ENCODE measurements at places on chromosomes 5 and 9. TPM values are rescaled to one million over a fixed set of nuclear protein-coding genes. Genes with fewer than 3 reads are reported as not detected.

DNA sequence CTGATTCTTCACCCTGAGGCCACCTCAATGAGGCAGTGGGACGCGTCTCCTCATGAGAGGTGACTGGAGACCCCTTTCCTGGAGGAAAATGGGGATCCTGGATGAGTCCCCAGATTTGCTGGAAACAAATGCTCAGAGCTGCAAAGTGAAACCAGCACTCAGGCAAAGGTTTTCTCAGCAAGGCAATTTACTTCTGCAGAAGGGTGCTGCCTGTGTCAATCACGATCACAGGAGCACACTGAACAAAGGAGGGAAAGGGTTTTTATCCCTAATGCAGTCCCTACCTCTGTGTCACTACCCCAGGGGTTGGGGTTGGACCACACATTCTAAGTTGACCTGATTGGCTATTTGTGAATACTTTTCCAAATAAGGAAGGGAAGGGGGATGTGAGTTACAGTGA, 69.9 kb upstream of the CDK20 start:
- no peak for DNase-seq

The SPATA31A1 gene
- total RNA-seq, result not detected

DNA sequence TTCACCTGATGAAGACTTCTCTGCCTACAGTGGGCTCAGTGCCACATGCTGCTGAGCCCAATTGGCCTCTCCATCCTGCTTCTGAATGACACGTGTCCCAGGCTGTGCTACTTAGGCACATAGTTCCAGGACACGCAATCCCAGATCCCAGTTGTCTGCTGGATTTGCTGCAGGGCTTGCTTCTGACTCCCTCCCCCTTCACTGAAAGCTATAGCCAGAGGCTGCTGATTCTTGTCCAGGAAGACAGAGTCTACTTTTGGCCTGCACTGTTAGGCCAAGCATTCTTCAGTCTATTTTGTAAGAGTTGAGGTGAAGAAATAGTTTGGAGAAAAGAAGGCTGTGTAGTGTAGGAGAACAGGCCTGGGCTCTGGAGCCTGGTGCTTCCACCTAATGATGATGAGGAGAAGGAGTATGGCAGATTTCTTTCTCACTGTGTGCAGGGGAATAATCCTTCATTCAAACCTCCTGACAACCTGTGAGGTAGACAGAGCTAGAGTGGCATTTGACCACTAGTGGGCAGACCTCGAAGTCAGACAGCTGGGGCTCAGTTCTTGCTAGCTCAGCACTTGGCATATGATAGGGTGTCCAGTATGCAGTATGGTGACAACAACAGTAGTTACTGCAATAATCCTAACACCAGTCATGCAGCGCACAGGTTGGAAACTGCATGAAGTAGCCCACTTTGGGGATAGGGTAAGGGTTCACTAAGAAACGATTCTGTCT, 19.5 kb upstream of the ASPN start:
- DNase-seq, result no peak

The WNK2 gene
- 1.2 TPM for total RNA-seq

DNA sequence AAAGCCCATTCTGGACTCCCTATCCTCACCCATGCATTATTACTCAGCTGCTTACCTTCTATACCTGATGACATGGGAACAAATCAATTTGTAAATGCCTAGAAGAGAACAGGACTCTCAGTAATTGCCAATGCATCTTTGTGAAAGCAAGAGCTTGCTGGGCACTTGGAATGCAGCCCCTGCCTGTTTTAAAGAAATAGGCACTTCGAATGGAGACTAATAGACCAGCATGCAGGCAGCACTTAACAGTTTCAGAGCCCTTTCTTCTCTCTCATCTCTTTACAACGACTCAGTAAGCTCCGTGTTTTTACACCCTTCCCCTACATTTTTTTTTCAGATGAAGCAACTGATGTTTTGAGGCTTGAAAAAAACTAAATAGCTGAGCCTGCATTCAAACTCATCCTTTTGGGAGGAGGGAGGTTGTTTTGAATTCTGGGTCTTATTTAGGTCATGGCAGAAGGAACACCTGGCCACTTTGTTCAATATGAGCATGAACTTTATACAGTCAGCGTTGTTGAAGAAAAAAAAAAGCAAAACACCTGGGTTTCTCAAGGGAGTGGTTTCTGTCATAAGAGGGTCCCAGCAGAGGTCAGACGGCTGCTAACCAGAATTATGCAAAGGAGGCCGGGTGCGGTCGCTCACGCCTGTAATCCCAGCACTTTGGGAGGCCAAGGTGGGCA, 34.6 kb upstream of the WHRN start:
- DNase-seq, result no peak

DNA sequence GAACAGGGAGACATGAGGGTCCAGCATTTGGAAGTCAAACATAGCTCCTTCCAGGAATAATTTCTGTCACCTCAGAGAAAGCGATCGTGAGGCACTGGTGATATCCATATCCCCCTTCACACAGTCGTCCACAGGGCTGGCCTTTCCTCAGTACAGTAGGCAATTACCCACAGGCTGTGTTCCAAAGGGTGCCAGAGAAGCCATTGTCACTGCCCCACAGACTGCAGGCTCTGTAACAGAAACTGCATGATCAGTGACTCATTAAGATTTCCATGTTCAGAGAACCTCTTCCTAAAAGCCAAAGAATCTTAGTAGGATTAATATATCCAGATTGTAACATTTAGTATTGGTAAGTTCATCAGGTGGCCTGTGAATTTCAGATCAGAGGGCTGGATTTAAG, 127.6 kb downstream of the RPS23 start:
- no peak for DNase-seq

DNA sequence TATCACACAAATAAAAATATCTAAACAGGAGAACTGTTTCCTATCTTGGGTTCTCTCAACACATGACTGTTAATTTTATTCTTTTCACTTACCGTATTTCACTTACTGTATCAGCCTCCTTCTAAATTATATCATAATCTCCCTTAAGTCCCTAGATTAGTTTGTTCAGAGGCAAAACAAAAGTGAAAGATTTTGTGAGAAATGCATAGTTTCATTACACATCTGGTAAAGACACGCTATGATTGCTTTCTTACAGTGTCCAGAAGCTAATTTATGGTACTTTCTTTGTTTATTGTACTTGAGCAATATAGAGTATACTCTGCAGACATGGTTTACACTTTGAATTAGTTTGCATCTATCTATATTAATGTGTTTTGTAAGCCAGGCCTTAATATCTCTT, 159.7 kb upstream of the TLX3 start:
- no peak for DNase-seq

GRCh38 chr5:108753877-108754276, 6.2 kb downstream of the FER start:
- DNase-seq, result no peak

The PSAT1 gene
- total RNA-seq, result 67.6 TPM

DNA sequence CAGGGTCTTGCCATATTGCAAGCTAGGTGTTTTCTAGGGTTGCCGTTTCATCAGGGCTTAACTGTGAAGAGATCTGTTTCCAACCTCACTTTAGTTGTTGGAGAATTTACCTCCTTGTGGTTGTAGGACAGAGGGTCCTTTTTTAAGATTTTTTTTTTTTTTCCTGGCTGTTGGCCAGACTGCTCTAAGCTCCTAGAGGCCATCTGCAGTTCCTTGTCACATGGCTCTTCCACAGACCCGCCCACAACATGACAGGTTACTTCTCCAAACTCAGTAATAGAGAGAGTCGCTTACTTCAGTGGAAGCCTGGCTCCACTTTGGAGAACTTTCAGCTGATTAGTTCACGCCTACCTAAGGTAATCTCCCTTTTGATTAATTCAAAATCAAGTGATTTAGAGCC, 543.7 kb downstream of the DMRTA1 start:
- no peak for DNase-seq

DNA sequence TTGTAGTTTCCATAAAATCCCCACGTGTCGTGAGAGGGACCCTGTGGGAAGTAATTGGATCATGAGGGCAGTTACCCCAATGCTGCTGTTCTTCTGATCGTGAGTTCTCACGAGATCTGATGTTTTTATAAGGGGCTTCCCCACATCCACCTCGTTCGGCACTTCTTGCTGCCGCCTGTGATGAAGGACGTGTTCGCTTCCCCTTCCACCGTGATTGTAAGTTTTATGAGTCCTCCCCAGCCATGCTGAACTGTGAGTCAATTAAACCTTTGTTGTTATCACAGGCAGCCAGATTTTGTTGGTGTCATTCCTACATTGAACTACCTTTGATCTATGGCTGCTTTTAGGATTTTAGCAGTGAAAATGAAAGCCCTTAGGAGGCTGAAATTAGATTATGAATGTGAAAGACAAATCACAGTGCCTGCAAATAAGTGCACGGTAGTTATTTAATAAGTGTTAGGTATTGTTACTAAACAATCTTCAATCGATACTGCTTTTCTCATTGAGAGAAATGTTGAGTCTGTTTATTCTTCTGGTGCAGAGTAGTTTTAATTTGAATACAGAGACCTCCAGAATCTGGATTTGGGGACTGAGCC, 68.0 kb upstream of the C6 start:
- DNase-seq, result no peak

DNA sequence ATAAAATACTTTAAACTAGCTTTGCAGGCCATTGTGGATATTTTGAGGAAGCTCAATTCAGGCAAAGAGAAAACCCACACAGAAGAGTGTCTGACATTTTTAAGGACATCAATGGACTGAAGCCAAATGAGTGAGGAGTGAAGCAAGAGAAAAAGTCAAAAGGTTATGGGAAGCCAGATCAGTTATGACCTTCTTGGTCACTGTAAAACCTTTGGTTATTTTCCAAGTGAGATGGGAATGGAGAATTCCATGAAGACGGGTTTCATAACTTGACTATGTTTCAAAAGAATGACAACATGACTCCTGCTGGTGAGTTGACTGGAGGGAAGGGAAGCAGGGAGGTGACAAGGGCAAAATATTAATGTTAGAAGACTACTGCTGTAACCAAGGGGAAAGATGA, 585.2 kb downstream of the EFNA5 start:
- DNase-seq, result no peak

DNA sequence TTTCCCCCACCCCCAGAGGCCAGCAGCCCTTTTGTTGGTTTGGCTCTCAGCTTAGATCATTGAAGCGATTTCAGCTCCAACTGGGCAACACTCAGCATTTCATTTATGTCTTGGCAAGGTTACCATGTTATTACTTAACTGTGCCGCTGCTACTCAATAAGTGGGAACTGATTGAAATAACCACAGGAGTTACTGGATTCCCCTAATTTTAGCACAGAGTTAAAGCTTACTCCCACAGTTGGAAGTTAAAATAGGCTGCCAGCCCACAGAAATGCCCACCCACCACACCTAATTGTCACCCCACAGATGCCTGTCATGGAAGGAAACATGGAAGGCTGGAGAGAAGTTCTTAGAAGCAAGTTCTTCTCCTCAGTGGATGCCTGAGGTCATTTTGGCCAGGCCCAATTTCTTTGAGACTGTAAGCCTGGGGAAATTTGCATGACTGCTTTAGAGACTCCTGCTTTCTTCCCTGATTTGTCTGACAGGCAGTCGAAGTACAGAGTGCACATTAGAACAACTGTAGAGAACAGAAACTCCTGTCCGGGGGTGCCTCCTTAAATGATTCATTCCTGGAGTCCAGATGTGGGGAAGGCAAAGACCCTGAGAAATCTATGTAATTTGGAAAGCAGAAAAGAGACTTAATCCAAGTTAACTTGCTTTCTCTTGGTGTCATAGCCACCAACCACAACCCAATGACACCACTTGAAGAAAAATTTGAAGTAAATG, 370.0 kb downstream of the ZSWIM6 start:
- no peak for DNase-seq

DNA sequence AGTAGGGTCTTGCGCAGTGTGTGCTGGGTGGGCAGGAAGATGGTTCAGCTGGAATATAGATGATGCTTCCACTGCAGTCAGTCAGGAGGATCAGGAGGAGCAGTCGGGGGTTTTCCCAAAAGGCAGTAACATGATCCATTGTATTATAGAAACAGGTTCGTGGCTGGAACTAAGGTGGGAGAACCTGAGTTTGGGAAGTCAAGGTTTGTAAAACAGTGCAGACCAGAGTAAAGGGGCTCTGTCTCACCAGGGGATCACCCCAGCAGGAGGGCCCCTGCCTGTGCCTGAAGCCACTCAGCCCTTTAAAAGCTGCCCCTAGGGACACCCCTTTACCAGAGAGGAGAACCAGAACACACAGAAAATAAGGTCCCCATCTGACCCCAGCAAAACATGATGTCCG, 213.4 kb downstream of the AUH start:
- peak; percentile 8 for DNase-seq

DNA sequence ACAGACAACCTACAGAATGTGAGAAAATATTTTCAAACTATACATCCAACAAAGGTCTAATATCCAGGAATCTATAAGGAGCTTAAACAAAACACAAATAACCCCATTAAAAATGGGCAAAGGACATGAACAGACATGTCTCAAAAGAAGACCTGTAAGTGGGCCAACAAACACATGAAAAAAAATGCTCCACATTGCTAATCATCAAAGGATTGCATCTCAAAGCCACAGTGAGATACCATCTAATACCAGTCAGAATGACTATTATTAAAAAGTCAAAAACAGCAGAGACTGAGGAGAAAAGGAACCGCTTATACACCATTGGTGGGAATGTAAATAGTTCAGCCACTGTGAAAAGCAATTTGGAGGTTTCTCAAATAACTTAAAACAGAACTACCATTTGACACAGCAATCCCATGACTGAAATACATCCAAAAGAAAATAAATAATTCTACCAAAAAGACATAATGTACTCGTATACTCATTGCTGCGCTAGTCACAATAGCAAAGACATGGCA, 39.1 kb upstream of the C5orf63 start:
- no peak for DNase-seq

DNA sequence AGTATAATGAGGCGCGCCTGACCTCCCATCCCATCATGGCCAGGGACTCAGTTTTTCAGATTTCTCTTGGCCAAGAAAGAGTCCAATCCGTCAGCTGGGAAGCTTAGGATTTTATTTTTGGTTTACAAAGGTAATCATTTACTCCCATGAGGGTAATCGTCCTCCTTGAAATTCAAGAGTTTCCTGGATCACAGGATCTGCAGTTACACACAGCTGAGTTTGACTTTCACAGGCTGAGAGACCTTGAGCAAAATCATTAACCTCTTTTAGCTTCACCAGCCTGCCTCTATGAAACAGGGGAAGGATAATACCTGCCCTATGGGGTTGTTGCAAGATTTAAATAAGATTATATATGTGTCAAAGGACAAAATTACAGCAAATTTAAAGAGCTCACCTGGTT, 15.4 kb upstream of the AK3 start:
- DNase-seq, result no peak

The PSIP1 gene
- total RNA-seq, result 112 TPM

GRCh38 chr9:126325821-126326220, 808 bp upstream of the MVB12B start:
- DNase-seq, result no peak

GRCh38 chr9:134538856-134539566, 102.6 kb upstream of the COL5A1 start:
- DNase-seq, result no peak

The FGFR4 gene
- total RNA-seq, result 1.2 TPM

GRCh38 chr9:125887172-125887571, 140.0 kb downstream of the PBX3 start:
- DNase-seq, result no peak

Data from activated T-helper 2 cell treated with anti-CD3 and anti-CD28 coated beads, Interferon-gamma antibody, Interleukin-2, Interleukin-4, amounts not matched to agents 10 μg/mL and 5 μg/mL and 100 μg/mL, durations not matched to agents 14 hours and 24 hours and 36 hours (primary cell).